NT2/D1 (cell line): ENCODE measurements at places on chromosomes 2 and 18.

- no peak for DNase-seq
Measured at GRCh38 chr2:12948961-12949353, 232.2 kb downstream of the TRIB2 start.

- no peak for DNase-seq
Measured at GRCh38 chr2:113084249-113085000, 16.7 kb downstream of the IL1F10 start.

DNA sequence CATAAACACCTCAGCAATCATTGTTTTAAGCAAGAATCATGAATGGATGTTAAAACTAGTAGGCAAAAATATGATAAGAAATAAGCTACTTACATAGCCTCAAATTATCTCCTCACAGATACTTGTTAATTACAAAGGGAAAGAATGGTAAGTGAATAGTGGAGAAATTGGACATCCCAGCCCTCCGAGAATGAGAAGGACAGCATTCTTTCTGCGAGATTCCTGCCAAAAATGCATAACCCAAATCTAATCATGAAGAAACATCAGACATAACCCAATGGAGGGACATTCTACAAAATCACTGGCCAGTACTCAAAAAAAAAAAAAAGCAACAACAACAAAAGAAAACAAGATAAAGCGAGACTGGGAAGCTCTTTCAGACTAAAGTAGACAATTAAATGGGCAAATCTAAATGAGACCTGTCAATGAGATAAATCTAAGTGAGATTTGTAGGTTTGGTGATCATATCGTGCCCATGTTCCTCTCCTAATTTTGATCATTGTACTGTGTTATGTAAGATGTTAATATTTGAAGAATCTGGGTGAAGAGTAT is 57.9 kb upstream of the GLI2 start:
- DNase-seq, result no peak

DNA sequence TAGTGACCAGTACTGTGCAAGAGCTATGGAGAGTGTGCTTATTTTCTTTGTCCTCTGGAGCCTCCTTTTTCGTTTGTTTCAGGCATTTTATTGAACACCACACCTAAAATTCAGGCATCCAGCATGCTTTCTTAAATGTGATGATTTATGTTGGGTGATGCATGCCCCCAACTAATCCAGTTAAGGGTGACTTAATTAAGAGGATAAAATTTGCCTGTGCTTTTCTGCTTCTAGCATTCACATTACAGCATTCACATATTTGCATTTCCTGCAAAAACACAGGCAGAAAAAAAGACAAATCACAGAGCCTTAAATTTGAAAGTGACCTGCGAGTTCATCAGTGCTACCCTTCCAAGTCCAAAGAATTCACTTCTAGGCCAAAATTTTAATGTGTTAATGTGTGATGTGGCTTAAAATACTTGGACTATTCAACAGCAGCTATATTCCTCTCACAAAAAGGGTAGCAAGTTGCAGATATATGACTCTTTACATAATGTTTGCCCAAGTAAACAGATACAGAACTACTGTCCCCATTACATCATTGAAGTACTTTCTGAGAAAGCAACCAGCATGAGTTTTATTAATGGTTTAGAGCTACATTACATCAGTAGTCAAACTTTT is 286.5 kb downstream of the THSD7B start:
- DNase-seq, result no peak

DNA sequence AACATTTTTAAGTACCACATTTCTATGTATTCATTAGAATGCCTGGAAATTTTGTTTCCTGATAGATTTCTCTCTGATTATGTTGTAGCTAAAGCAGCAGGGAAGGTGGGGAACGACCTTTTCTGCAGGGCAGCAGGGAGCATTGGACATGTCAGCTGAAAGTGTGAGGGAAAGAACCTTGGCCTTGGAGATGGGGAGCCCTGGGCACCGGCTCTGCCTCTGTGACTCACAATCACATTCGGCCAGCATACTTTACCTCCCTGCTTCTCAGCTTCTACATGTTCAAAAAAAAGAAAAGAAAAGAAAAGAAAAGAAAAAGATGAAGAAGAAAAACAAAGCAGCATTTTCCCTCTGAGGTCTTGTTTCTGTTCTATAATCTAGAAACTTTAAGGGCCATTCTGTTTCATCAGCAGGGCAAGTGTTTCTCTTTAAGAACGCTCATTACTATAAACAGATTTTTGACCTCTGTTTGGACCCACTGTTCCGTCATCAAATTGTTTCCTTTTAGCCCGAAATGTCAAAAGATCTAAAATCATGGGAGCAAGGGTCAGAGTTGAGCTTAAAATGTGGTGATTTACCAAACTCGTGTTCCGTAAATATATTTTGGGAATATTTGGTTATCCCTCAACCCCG is 27.9 kb downstream of the SETBP1 start:
- no peak for DNase-seq

DNA sequence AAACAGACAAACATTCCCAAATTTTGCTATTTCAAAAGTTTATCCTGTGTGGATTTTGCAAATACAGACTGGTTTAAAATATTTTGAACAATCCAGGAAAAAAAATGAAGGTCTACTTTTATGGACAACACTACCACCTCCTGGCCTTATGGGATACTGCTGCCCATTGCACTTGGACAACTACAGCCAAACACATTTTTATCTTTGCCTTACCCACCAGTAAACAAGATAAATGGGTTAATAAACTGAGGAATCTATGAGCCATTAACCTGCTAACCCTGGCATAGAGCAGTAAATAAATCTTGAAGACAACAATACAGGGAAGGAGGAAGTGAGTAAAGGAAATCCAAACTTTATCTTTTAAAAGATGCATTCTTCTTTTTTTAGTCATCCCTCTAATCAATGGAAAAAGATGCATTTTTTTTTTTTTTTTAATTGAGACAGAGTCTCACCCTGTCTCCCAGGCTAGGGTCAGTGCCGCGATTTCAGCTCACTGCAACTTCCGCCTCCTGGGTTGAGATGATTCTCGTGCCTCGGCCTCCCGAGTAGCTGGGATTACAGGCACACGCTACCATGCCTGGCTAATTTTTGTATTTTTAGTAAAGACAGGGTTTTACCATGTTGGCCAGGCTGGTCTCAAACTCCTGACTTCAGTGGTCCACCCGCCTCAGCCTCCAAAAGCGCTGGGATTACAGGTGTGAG is 2.1 kb upstream of the SPIRE1 start:
- no peak for DNase-seq

DNA sequence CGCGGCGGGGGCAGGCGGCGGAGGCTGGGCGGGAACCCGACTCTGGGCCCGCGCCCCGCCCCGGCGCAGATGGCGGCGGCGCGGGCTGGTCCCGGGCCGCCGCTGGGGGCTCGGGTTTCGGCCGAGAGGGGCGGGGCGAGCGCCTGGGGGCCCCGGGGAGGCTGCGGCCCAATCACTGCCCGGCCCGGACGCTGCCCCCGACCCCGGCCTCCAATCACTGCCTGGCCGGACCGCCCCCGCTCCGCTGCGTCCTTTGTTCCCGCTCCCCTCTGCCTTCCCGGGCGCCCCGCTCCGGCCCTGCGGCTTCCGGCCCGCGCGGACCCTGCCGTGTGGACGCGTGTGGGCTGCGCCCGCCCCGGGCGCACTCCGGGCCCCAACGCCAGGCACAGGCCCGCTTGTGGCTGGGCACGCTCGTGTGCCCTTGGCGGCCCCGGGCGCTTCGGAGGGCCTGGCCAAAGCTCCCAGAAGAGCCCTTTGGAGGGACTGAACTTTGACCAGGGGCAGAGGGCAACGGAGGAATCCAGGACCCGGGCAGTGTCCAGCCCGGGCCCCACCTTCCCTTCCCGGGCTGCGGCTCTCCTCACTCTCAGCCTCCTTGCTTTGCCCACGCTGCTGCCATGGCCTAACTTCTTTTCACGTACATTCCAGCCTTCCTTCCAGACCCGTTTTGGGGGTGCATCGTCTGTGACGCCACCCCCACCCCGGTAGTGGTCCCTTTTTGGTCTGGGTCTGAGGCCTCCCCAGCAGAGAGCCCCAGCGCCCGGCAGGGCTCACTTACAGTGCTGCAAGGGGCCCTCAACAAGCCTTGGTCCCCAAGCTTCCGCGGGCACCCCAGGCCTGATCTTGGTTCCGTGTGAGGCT is 27.1 kb upstream of the PTMA start:
- peak; percentile 87 for DNase-seq

- no peak for DNase-seq
Measured at GRCh38 chr18:50508228-50508627, 51.7 kb upstream of the MAPK4 start.

GRCh38 chr2:121362774-121363173 is 77.8 kb upstream of the TFCP2L1 start:
- no peak for DNase-seq
